Dermis blood vessel endothelial cell (primary cell): ENCODE measurements at places on chromosomes 2 and 18. TPM values are rescaled to one million over a fixed set of nuclear protein-coding genes. Genes with fewer than 3 reads are reported as not detected.

Gene KCNIP3
- total RNA-seq, result 0.14 and 0.51 TPM in 2 replicates

Gene SLC9A4
- not detected in 2 replicates for total RNA-seq

Gene NEB
- 1.0 and 1.2 TPM in 2 replicates for total RNA-seq

Gene SPP2
- not detected in 2 replicates for total RNA-seq

Gene SERPINB10
- not detected in 2 replicates for total RNA-seq

Gene ST8SIA5
- 0.09 TPM in 1 of 2 replicates, not detected in the other for total RNA-seq

GRCh38 chr2:186554850-186555671 is 34.8 kb upstream of the ITGAV start:
- DNase-seq, result no peak

GRCh38 chr2:164599954-164600589 is 21.2 kb downstream of the GRB14 start:
- peak; percentile 92 for DNase-seq

DNA sequence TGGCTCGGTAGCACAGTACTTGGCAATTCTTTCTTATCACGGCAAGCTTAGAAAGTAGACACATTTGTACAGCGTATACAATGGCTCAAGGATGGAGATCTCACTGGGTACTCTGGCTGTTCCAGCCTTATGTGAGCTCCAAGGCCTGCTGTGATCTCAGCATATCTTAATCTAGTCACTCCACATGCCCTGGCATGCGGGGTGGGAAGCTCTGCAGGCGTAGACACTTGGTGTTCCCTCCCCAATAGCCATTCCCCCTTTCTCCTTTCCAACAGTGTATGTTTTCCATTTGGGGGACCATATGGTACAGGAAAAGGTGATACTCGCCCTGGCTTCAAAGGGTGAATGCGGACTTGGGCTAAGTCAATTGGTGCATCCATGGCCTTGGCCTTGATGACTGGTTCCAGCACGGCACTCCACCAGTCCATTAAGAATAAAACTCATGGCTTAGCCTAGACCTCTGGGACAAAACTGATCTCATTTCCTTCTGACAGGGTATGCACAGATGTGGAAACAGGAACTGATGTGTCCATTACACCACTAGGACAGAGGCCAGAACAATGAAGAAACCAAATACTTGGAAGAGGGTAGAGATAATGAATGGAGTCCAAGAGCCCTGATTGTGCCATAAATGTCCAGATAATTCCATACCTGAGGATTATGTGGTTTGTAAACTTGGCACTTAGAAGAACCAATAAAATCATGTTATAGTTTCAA is 28.4 kb downstream of the TGIF1 start:
- peak; percentile 61 for DNase-seq

DNA sequence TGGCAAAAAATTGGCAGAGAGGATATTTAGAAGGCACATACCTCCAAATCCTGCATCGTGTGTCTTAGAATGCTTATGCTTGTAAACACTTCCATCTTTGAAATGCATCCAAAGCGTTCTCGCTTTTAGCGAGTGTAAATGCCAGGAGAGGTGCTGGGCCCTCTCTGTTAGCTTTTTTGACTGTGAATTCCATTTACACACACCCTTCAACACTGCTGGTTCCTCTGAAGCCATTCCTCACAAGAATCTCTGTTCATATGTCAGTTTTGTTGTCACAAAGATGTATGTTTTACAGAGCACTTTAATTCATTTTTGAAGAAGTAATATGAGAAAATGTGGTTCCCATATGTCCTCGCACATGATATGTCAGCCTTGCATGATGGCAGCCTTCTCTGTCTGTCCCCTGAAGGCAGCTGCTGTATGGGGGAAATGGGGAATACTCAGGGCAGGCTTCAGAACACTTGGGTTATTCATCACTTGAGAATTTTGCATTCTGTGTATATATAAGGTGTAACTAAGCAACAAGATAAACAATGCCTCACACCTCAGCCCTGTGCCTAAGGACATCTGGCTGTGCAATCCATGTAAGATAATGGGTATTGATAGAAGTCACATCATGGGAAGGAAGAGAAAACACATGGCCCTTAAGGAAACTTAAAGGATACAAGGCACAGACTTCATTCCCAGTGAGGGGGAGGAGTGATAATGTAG is 52.3 kb downstream of the RAB27B start:
- no peak for DNase-seq

- peak; percentile 92 for DNase-seq
These were observed 30.9 kb upstream of the COL5A2 start for GRCh38 chr2:189210250-189211087.

DNA sequence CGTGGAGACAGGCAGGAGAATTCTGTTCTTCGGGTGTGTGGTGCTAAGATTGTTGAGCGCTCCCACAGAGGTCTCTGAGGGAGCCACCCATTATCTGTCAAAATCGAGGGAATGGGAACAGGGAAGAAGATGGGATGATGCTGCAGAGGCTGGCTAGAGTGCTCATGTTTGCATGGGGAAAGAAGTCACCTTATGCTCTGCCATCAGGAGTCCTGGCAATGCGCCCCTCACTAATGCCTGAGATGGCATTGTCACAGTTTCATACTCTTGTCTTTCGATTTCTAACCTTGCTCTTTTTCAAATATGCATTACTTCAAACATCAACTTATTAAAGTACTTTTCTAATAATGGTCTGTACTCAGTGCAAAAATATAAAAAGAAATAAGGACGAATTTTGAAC is 463.3 kb upstream of the CELF4 start:
- no peak for DNase-seq
